ENCODE measurements at places on chromosomes 6 and 20. TPM values are rescaled to one million over a fixed set of nuclear protein-coding genes. Genes with fewer than 3 reads are reported as not detected.

GRCh38 chr6:14252271-14252850, 134.8 kb downstream of the CD83 start:
- DNase-seq: no peak

DNA sequence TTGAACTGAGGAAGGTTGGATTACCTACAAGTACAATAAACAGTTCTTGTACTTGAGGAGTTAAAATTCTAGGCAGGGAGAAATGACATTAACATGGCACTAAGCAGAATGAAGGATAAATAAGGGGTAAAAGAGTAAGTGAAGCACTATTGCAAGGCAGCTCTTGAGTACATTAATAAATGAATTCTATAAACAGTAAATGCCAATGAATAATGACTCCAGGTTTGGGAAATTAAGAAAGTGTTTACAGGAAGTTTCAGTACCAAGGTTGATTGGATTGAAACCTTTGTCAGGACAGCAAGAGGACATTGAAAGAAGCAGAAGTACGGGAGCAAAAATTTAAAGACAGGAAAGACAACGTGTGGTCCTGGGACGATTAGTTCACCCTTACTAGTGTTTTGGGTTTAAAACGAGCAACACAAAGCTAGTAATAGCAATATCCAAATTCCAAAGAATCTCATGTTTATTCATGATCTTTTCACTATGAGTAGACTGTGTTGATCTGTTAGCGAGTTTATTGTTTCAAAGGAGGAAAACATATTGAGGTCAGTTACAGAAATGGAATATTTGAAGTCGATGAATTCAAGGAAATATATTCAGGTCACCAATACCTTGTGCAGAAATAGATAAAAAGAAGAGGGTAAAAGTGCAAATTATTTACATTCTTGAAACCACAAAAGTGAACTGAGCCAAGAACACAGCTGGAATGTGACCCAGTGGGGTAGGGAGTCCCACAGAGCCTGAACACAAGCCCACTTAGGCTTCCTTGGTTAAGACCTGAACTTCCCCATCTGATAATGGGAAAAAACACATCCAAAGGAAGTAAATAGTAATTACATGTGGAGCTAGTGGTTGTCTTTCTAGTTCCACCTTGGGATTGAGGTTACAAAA, 80.8 kb downstream of the MKKS start:
- DNase-seq: no peak

GRCh38 chr6:109441069-109441816, 719 bp downstream of the SMPD2 start:
- DNase-seq: peak; percentile 42

The LAMA4 gene
- total RNA-seq: 2.1 TPM

- peak; percentile 75 for DNase-seq
Observed at GRCh38 chr20:35284267-35284991, at the start of gene EIF6. TSS of gene EIF6 (minus strand) at chr20:35284772. CDS start at chr20:35284487, 285 bp downstream.

The HLA-DRB5 gene
- total RNA-seq: 0.60 TPM

The RIPPLY2 gene
- total RNA-seq: not detected

GRCh38 chr6:159761129-159761872, 544 bp upstream of the ACAT2 start:
- DNase-seq: peak; percentile 15

- no peak for DNase-seq
Observed at GRCh38 chr6:79635232-79635543, 4.1 kb downstream of the SH3BGRL2 start.

The TM9SF4 gene
- 92.9 TPM for total RNA-seq

- DNase-seq: no peak
Observed at GRCh38 chr20:63945031-63945658, 11.1 kb downstream of the UCKL1 start.

The TNXB gene
- total RNA-seq: 14.6 TPM

- DNase-seq: no peak
Observed at GRCh38 chr6:33654831-33655554, 33.9 kb downstream of the ITPR3 start.

The RBPJL gene
- 1.5 TPM for total RNA-seq

The GINS1 gene
- total RNA-seq: 25.2 TPM
